Naive thymus-derived CD4-positive, alpha-beta T cell (primary cell): ENCODE measurements at places on chromosomes 1 and 21.

- DNase-seq, result no peak
These were observed 21.3 kb downstream of the COL6A2 start for GRCh38 chr21:46119144-46119636.

GRCh38 chr21:36478207-36478701, 1.7 kb downstream of the CLDN14 start:
- no peak for DNase-seq

GRCh38 chr1:55690366-55690765, 475.2 kb upstream of the USP24 start:
- no peak for DNase-seq

GRCh38 chr1:225877580-225877979, 4.6 kb downstream of the TMEM63A start:
- no peak for DNase-seq

DNA sequence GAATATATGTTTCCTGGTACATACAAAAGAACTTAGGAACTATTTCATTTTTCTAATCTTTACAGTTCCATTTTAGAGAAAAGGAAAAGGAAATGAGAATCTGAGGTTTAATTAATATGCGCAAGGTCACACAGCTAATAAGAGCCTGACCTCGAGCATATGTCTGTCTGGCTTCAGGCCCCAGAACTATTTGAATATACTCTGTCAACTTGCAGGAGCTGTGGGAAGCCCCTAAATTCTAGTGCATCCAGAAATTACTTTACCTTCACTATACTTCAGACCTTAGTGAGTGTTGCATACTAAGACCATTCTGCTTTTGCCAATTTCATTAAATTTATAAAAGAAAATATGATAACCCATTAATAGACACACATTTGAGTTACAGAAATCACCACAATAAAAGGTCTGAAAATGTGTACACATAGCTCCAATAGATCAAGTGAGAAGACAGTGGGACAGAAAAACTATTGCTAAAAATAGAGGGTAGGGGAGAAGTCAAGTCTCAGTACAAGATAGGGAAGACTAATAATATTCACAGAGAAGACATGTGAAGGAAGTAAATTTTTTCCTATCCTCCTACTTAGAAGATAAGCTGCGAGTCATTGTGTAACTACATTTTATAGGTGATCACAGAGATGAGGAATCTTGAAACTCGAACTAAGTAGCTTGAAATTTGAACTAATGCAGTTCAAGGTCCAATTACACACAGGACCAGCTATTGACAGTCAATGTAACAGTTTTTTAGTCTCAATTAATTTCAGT, 3.8 kb downstream of the RGS13 start:
- DNase-seq, result no peak

DNA sequence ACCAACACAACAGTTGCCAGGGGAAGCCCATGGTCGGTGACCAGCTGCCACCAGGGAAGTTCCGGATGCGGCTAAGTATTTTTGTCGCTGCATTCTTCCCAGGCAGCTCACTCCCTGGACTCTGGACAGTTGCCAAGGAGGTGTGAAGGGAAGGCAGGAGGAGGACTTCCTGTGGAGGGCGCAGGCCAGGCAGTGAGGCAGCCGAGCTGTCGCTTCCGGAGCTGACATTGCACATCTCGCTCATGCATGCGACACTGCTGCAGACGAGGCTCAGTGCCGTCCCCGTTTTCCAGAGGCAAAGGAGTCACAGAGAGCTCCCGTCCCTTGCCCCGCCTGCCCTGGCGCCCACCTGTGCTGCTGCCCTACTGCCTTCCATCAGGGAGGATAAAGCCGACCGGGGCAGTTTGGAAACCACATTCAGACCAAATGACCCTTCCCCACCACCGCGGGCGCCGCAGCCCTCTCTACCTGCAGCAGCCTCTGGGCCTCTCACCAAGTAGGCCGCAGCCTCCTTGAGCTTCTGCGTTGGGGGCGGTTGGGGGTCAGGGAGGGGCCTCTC, 81.4 kb downstream of the NENF start:
- peak; percentile 8 for DNase-seq

- DNase-seq, result no peak
These were observed 33.5 kb downstream of the LAMC2 start for GRCh38 chr1:183219616-183220009.

DNA sequence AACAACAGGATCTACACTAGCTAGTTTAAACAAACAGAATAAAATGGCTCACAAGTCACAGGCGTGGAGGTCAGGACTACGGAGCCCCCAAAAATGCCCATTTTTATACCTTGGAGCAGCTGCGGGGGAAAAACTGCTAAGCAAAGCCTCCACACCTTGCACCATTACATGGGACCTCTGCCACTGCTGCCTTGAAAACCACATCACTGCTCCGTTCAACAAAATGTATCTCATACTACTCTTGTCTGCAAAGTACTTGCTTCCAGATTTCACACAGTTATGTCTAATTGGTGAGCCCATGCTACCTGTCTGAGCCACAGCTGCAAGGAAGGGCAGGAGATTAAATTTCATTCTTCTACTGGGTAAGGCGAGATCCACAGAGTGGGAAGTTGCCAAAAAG, 24.4 kb downstream of the MRPL39 start:
- no peak for DNase-seq

GRCh38 chr1:6126028-6126427, 54.1 kb downstream of the CHD5 start:
- no peak for DNase-seq
